Endodermal cell (in vitro differentiated cells): ENCODE measurements at places on chromosomes 13 and 19. TPM values are rescaled to one million over a fixed set of nuclear protein-coding genes. Genes with fewer than 3 reads are reported as not detected.

Gene GJB2
- total RNA-seq, result 0.26 and 0.59 TPM in 2 replicates

Gene KLK15
- not detected in 3 replicates for total RNA-seq

Gene SIAH3
- total RNA-seq, result not detected in 2 replicates

Gene CEACAM8
- total RNA-seq, result not detected in 3 replicates

Gene CASP14
- total RNA-seq, result not detected in 3 replicates

Gene URI1
- total RNA-seq, result 48.9 and 49.6 TPM in 2 replicates

Gene KIR2DL3
- total RNA-seq, result not detected in 2 replicates

Gene RYR1
- 0.45 to 2.1 TPM (median 0.84 TPM) in 3 replicates for total RNA-seq

Gene FCGBP
- 0.59 to 0.96 TPM (median 0.62 TPM) in 3 replicates for total RNA-seq

Gene SIGLEC12
- not detected in 3 replicates for total RNA-seq

Gene OR7C1
- not detected in 3 replicates for total RNA-seq

Gene C19orf73
- 1.9 and 2.1 TPM in 2 replicates for total RNA-seq

Gene LYPD3
- total RNA-seq, result 0.50 and 0.51 TPM in 2 replicates
